ENCODE measurements at places on chromosomes 1 and 21. TPM values are rescaled to one million over a fixed set of nuclear protein-coding genes. Genes with fewer than 3 reads are reported as not detected.

AGMAT gene
- total RNA-seq: not detected

GRCh38 chr1:11761988-11762406 lies at the start of gene C1orf167:
C1orf167 (plus strand) TSS chr1:11762193; CDS start chr1:11764401, 2,208 bp downstream.
- DNase-seq: no peak
- no peak within 1 kb of the TSS for H3K27ac ChIP-seq
- H3K4me3 ChIP-seq: no peak within 1 kb of the TSS
- H3K27me3 ChIP-seq: peaks cover 41% of the 10 kb centered on the region

ESPN gene
- 0.60 TPM for total RNA-seq

GJA9 gene
- not detected for total RNA-seq

TAF1A gene
- total RNA-seq: 3.9 TPM

VCAM1 gene
- total RNA-seq: 11.6 TPM

- H3K27ac ChIP-seq: no peak overlapping the region
- no peak overlapping the region for H3K4me3 ChIP-seq
- no peaks in the 10 kb centered on the region for H3K27me3 ChIP-seq
- H3K36me3 ChIP-seq: no peaks in the 10 kb centered on the region
- H3K4me1 ChIP-seq: no peaks in the 10 kb centered on the region
Observed at GRCh38 chr1:95754412-95754811, 520.4 kb downstream of the RWDD3 start.

GRCh38 chr1:169486281-169487051 lies 722 bp upstream of the SLC19A2 start:
- no peaks in the 10 kb centered on the region for H3K36me3 ChIP-seq
- H3K27ac ChIP-seq: peak overlapping the region; percentile 100
- H3K4me3 ChIP-seq: peak overlapping the region; percentile 83
- no peak for DNase-seq

- DNase-seq: no peak
- no peaks in the 10 kb centered on the region for H3K27me3 ChIP-seq
- H3K4me1 ChIP-seq: no peaks in the 10 kb centered on the region
Observed at GRCh38 chr1:116326486-116326885, 46.6 kb upstream of the ATP1A1 start.

GRCh38 chr1:26786437-26787380 lies 1.0 kb upstream of the PIGV start:
- no peaks in the 10 kb centered on the region for H3K27me3 ChIP-seq
- H3K27ac ChIP-seq: peak overlapping the region; percentile 96
- DNase-seq: peak; percentile 73
- H3K4me3 ChIP-seq: peak overlapping the region; percentile 80

- no peak for DNase-seq
- peak overlapping the region; percentile 84 for H3K27ac ChIP-seq
- H3K4me1 ChIP-seq: peaks cover 38% of the 10 kb centered on the region
- no peaks in the 10 kb centered on the region for H3K27me3 ChIP-seq
Observed at GRCh38 chr1:183872403-183872802, 67.5 kb downstream of the RGL1 start.

- no peak overlapping the region for H3K4me3 ChIP-seq
- no peaks in the 10 kb centered on the region for H3K4me1 ChIP-seq
- H3K27ac ChIP-seq: no peak overlapping the region
- no peaks in the 10 kb centered on the region for H3K27me3 ChIP-seq
- H3K36me3 ChIP-seq: no peaks in the 10 kb centered on the region
- DNase-seq: no peak
Observed at GRCh38 chr1:82030830-82031229, 230.1 kb downstream of the ADGRL2 start.

DNA sequence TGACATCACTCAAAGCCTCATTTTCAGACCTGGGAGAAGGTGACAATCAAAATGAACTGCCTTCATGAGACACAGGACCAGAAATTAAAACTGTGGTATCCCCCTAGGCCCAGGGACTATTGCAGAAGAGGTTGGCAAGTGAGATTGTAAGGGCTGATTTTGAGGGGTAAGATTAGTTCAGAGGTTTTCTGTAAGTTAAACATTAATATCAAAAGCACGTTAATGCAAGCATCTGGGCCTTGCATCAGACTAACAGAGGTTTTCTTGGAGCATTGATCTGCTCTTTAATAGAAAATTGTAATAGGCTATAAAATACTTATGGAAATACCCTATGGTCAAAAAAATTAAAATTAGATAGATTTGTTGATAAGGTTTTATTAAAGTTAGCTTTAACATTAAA lies 14.6 kb upstream of the GBP4 start:
- no peaks in the 10 kb centered on the region for H3K27me3 ChIP-seq
- no peak overlapping the region for H3K4me3 ChIP-seq
- no peaks in the 10 kb centered on the region for H3K36me3 ChIP-seq
- DNase-seq: no peak
- no peaks in the 10 kb centered on the region for H3K4me1 ChIP-seq

- no peak for DNase-seq
- no peaks in the 10 kb centered on the region for H3K27me3 ChIP-seq
- no peaks in the 10 kb centered on the region for H3K36me3 ChIP-seq
- H3K4me1 ChIP-seq: no peaks in the 10 kb centered on the region
- H3K27ac ChIP-seq: no peak overlapping the region
Observed at GRCh38 chr1:101200513-101200912, 36.3 kb upstream of the S1PR1 start.

SLC30A10 gene
- total RNA-seq: 0.63 TPM

DNA sequence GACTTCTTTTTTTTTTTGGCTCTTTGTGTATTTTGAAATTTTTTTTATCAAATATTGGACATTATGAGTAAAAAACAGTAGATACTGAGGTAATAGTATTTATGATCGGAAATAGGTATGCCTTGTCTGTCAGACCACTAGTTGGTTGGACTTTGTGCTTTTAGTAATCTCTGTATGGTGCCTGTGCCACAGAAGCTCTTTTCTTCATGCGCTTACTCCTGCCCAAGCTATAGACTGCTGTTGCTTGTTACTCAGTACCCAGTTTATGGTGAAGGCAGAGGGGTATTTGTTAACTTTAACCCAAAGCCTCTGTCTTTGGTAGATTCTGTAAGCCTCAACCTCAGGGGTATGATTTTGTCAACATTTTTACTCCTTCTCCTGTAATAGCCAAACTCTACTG lies 8.6 kb downstream of the SLC30A7 start:
- no peak overlapping the region for H3K27ac ChIP-seq
- H3K4me3 ChIP-seq: no peak overlapping the region
- no peaks in the 10 kb centered on the region for H3K36me3 ChIP-seq

LCE2A gene
- not detected for total RNA-seq

GRCh38 chr1:11126569-11126968 lies 26.9 kb upstream of the EXOSC10 start:
- H3K27ac ChIP-seq: peak overlapping the region; percentile 90
- peaks cover 29% of the 10 kb centered on the region for H3K36me3 ChIP-seq
- H3K4me3 ChIP-seq: no peak overlapping the region
- no peaks in the 10 kb centered on the region for H3K27me3 ChIP-seq

GRCh38 chr1:212402666-212403321 lies 11.9 kb downstream of the PACC1 start:
- no peaks in the 10 kb centered on the region for H3K4me1 ChIP-seq
- no peak for DNase-seq
- H3K27ac ChIP-seq: no peak overlapping the region
- no peaks in the 10 kb centered on the region for H3K27me3 ChIP-seq

Data from tibial nerve (tissue), 4 donors.